ENCODE measurements at places on chromosomes 11 and 22. TPM values are rescaled to one million over a fixed set of nuclear protein-coding genes. Genes with fewer than 3 reads are reported as not detected.

KCNJ4 gene
- not detected for total RNA-seq

- no peak for DNase-seq
- H3K36me3 ChIP-seq: no peaks in the 10 kb centered on the region
- no peaks in the 10 kb centered on the region for H3K4me1 ChIP-seq
- no peak overlapping the region for H3K27ac ChIP-seq
Observed at GRCh38 chr11:110835106-110835505, 122.9 kb upstream of the ARHGAP20 start.

DNA sequence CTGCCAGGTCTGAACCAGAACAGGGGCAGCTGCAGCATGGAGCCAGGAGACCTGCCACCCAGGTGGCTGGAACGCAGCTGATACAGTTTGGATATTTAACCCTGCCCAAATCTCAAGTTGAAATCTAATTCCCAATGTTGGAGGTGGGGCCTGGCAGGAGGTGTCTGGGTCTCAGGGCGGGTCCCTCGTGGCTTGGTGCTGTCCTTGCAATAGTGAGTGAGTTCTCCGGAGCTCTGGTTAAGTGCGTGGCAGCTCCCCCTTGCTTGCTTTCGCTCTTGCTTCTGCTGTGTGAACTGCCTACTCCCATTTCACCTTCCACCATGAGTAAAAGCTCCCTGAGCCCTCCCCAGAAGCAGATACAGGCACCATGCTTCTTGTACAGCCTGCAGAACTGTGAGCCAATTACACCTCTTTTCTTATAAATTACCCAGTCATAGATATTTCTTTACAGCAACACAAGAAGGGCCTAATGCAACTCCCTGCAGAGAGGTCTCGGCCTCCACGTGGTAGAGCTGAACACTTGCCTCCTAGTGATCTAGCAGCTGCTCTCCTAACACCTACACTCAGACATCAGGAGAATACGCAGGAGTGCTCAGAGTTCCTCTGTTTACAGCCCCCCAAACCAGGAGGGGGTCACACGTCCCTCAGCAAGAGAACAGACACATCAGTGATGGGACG lies 203.7 kb downstream of the CTTN start:
- no peak overlapping the region for H3K4me3 ChIP-seq
- no peak overlapping the region for H3K27ac ChIP-seq
- DNase-seq: no peak
- no peaks in the 10 kb centered on the region for H3K36me3 ChIP-seq
- H3K4me1 ChIP-seq: no peaks in the 10 kb centered on the region
- no peaks in the 10 kb centered on the region for H3K27me3 ChIP-seq

OR52N1 gene
- total RNA-seq: not detected

INS gene
- not detected for total RNA-seq

DNA sequence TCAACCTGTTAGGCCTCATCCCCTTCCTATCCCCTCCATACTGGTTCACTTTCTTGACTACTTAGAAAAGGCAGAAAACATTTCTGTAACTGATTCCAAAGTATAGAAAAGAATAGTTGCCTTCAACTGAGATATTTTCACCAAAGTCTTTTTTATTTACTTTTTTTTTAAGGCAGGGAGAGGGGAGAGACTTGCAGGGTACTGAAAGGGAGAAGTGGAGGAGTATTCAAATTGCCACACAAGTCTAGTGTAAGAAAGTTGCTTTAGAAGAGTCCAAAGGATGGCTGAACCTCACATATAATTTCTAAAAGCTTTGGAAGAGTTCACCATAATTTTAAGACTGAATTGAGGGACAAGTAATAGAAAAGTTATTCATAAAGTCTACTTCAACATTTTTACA lies 6.3 kb downstream of the PHF21A start:
- H3K4me3 ChIP-seq: no peak overlapping the region
- DNase-seq: no peak
- no peaks in the 10 kb centered on the region for H3K27me3 ChIP-seq
- H3K4me1 ChIP-seq: peaks cover 73% of the 10 kb centered on the region
- no peaks in the 10 kb centered on the region for H3K36me3 ChIP-seq

NNMT gene
- 244 TPM for total RNA-seq

MISFA gene
- 3.0 TPM for total RNA-seq

- no peak for DNase-seq
- no peak overlapping the region for H3K27ac ChIP-seq
- H3K4me1 ChIP-seq: no peaks in the 10 kb centered on the region
- no peaks in the 10 kb centered on the region for H3K36me3 ChIP-seq
Observed at GRCh38 chr11:28797536-28797935, 689.3 kb downstream of the METTL15 start.

DNA sequence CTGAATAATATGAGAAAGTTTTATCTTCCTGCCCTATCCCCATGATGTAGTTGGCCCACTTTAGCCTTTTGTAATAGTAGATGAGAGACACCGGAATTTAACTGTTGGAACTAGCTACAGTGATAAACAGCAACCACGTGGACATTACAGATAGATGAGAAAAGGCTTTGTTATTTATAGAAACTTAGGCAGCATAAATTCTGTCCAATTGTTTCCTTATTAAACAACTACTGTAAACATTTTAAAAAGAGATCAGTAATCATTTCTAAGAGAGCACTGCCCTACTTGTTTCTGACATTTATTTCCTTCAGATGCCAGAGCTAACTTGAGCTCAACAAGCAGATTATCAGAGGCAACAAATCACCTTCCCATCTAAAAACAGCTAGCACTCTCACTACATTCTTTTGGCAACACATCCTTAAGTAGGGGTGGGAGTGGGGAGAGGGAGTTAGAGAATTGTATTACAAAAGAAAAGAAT lies 63.1 kb downstream of the SOX6 start:
- H3K36me3 ChIP-seq: no peaks in the 10 kb centered on the region
- H3K27ac ChIP-seq: no peak overlapping the region
- no peak overlapping the region for H3K4me3 ChIP-seq

DNA sequence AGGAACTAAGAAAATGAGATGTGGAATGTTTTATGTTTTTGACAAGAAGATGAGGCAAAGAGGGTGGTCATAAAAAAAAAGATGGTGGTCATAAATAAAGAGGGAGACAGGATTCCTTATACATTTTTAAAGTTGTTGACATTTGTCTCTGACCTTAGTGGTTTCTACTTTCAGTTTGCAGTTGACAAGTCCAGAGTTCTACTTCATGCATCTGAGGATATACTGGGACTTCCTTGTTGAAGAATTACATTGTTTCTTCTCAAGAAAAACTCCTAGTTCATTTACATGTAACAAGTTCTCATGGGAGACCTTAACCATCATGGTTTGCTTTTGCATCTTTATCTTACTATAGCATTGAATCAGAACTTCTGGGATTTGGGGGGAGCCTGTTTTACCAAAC lies 1.2 kb downstream of the OR6X1 start:
- no peaks in the 10 kb centered on the region for H3K36me3 ChIP-seq
- H3K4me3 ChIP-seq: no peak overlapping the region
- H3K4me1 ChIP-seq: no peaks in the 10 kb centered on the region
- no peaks in the 10 kb centered on the region for H3K27me3 ChIP-seq

DNA sequence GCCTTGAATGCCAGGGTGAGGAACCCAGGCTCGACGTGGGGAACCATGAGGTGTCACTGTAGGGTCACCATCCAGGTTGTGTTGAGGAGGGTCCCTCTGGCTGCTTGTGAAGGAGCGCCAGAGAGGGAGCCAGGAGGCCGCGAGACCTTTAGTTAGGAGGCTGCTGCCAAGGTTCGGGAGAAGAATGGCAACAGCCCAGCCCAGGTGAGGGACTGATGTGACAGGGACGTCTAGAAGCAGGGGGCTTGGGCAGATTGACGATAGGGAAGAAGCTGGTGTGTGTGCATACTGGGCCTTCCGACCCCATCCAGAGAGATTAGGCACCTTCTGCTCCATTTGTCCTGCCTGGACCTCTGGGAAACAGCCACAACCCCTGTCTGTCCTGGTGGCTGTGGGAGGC lies 49.0 kb downstream of the MYO7A start:
- no peak overlapping the region for H3K27ac ChIP-seq
- no peak overlapping the region for H3K4me3 ChIP-seq
- peaks cover 19% of the 10 kb centered on the region for H3K4me1 ChIP-seq
- DNase-seq: no peak

NRIP3 gene
- total RNA-seq: 2.3 TPM
